ENCODE measurements at places on chromosomes 5 and 9. TPM values are rescaled to one million over a fixed set of nuclear protein-coding genes. Genes with fewer than 3 reads are reported as not detected.

Gene GABBR2
- total RNA-seq, result 0.68 TPM

Gene DENND4C
- total RNA-seq, result 24.0 TPM

Gene HSPB3
- total RNA-seq, result not detected

Gene CDO1
- total RNA-seq, result 7.9 TPM

Gene MYORG
- 0.94 TPM for total RNA-seq

Data from pericardium fibroblast (primary cell).